GM18507 (cell line): ENCODE measurements at places on chromosomes 7 and 10.

DNA sequence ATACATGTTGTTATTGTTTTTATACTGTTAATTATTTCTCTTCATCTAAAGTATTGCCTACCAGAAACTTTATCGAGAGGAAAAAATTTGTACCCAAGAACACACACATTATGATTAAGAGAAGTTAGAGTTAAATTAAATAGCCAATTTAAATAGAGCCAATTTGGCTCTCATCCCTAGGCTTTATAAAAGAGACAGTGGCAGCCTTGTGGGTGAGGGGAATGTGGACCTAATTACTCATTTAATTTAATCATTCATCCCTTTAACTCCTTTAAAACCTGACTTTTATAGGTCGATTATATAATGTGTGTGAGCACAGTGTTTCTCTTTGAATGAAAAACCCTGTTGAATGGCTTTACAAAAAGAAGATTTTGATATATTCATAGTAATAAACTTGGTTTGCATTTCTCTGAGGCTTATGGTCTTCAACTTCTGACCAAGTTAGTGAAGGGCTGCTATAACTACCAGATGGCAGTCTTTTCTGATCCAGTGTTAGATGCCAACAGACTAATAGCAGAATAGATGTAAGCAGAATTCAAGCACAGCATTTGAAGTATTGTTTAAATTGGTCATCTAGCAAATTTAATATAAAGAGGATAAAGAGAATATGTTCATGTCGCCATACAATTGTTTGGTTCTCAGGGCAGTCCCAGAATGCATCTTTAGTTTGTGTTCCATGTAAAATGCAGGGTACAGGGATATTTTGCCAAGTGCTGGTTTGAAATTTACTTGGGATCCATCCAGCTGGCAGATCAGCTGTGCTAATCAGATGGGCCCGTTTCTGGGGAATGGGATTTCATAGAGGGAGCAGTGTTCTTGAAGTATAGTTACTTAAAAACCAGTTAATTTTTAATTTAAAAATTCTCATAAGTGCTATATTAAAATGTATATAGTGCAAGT lies 25.3 kb downstream of the ADD3 start:
- DNase-seq: no peak

GRCh38 chr7:116949941-116950801 lies 3.1 kb upstream of the ST7 start:
- DNase-seq: no peak

GRCh38 chr10:33794460-33794859 lies 460.0 kb upstream of the NRP1 start:
- no peak for DNase-seq

DNA sequence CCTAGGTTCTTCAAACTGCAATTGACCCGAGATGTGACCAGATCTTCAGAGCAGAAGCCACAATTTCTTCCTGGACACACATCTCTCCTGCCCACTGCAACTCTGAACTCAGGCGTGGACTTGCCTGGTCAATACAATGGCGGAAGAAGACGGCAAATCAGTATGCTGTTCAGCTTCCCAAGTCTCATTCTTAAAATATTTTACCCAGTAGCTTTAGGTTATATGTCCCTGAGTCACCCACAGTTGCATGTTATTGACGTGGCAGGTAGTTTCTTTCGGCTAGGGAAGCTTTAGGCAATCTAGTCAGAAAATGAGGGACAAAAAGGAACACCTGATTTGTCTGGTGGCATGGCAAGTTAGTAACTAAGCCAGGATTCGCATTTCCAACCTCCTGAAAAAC lies 22.5 kb downstream of the CEP41 start:
- DNase-seq: no peak

- no peak for DNase-seq
Observed at GRCh38 chr10:75722020-75722419, 290.6 kb downstream of the LRMDA start.

GRCh38 chr10:132793213-132793612 lies 7.3 kb upstream of the NKX6-2 start:
- DNase-seq: no peak

DNA sequence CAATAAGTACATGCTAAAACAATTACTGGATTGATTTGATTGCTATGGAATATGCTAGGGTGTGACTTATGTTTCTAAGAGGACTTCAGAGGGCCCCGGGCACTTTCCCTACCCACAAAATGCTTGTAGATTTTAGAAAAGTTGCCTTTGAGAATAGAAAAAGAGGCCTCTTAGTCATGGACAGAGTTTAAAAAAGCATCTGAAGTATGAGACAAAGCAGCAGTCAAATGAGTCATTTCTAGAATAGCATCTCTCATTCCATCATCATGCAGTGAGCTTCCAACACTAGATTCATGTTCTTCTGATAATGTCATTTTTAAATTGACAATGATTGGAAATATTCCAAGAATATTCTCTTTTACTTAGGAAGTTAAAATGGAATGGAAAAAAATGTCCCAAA lies 675.1 kb upstream of the PCDH15 start:
- DNase-seq: no peak
